Panc1 (cell line): ENCODE measurements at places on chromosomes 7 and 10. TPM values are rescaled to one million over a fixed set of nuclear protein-coding genes. Genes with fewer than 3 reads are reported as not detected.

PARD3 gene
- total RNA-seq, result 29.8 TPM

ZCWPW1 gene
- total RNA-seq, result 6.5 TPM

ZRANB1 gene
- total RNA-seq, result 23.2 TPM

DNA sequence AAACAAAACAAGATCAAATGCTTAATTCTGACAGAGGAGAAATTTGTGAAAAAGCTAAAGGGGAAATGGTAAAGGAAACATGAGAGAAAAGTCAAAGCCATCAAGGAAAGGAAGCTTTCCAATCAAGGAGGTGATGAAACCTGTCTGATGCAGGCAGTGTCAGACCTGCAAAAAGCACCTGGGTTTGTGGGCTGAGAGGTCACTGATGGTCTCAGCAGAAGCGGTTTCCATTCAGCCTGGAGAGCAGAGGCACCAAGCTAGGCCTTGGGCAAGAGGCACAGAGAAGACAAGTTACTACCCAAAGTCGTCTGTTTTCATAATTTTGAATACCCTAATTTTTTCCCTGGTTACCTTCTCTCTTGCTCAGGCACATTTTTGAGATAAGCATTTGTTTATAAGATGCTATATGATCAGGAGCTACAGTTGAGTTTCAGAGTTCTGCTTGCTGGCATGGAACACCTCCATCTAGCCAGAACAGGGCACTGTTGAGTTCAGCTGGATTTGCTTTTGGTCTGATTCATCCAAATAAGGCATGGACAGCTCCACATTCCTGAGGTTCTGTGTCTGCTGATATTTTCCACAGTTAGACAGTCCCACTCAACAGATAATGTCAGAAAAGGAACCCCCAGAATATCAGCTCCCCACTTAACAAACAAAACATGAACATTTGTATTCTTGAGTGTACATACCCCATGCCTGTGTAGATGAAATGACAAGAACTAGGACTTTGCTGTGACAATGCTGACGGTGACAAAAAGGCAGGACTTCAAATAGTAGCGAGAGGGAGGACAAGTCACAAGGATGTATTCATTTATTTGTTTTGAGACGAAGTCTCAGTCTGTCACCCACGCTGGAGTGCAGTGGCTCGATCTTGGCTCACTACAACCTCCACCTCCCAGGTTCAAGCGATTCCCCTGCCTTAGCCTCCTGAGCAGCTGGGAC is 4.9 kb upstream of the PPIA start:
- DNase-seq, result no peak

GRCh38 chr7:76054123-76055120 is 6.5 kb downstream of the MDH2 start:
- DNase-seq, result no peak

DNA sequence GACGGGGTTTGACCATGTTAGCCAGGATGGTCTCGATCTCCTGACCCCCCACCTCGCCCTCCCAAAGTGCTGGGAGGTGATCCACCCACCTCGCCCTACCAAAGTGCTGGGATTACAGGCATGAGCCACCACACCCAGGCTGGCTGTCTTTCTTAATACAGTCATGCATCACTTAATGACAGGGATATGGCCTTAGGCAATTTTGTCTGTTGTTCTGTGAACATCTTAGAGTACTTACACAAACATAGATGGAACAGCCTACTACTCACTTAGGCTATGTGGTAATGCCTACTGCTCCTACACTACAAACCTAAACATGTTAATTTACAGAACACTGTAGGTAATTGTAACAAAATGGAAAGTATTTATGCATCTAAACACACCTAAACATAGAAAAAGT is 106.6 kb upstream of the KCNMA1 start:
- DNase-seq, result no peak

DNA sequence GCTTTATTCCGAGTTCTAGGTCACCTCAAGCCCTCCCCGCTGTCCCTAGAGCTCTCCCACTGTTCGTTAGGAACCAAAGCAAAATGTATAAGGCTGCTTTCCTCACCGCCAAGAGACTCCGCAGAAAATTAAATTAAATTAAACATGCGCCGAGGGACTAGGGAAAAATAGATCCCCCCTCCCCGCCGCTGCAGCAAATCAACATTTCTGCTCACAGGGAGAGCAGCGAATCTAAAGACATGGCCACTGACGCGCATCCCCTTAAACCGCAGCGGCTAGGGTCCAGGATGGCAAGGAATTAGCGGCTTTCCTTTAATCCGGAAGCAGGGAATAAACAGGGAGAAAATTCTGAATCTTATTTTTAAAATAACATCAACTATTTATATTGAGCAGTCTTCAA is 7.6 kb downstream of the SP8 start:
- no peak for DNase-seq

- no peak for DNase-seq
Measured at GRCh38 chr7:42143711-42144600, 93.1 kb downstream of the GLI3 start.

DNA sequence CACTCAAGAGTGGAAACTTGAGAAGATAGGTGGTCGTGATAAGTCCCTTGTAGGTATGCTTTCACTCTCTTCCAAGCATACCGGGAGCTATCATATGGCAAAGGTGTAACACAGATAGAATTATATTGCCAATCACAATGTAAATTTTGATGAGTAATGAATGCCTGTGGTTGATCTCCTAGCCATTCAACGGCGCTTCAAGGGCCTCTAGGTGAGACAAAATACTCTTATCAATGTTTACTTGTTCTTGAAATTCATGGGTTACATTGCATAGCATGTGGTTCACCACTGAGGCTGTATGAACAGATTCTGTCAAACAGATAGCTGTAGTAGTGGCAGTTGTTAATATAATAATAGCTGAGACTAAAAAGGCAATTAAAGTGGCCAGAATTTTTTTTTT is 82.4 kb downstream of the THSD7A start:
- no peak for DNase-seq

- no peak for DNase-seq
Measured at GRCh38 chr7:148878317-148878716, 5.8 kb downstream of the EZH2 start.

GRCh38 chr7:44965441-44965903 is 13.3 kb downstream of the MYO1G start:
- no peak for DNase-seq

- no peak for DNase-seq
Measured at GRCh38 chr7:7569081-7569527, 2.4 kb downstream of the MIOS start.

- DNase-seq, result no peak
Measured at GRCh38 chr10:110901954-110902819, 16.8 kb downstream of the BBIP1 start.

- DNase-seq, result no peak
Measured at GRCh38 chr7:80918399-80918798, 452 bp downstream of the SEMA3C start.

- DNase-seq, result no peak
Measured at GRCh38 chr7:16727736-16728135, 25.8 kb upstream of the TSPAN13 start.

GRCh38 chr10:100982916-100983830 is 4.1 kb downstream of the MRPL43 start:
- DNase-seq, result no peak

DNA sequence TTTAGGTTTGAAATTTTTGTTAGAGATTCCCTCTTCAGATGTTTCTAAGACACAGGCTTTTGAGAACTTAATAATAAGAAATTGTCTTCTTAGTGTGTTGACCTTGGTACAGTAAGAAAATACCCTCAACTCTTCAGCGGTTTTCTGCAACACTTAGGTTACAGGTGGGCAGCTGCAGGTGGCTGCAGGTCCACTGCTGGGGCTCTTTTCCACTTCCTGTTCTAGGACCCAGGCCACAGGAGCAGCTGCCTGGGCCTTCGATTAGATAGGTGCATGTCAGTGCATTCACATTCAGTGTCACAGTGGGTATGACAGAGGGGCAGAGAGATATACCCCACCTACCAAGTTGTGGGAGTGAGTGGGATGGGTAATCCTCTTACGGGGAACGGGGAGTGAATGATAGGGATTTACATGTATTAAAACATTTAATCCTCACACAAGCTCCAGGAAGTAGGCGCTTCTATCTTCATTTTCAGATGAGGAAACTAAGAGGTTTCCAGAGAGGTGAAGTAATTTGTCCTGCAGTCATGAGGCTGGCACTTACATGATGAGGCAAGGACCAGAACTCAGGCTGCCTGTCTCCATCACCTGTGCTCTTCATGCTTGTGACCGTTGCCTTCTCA is 20.2 kb upstream of the SUV39H2 start:
- DNase-seq, result no peak

DNA sequence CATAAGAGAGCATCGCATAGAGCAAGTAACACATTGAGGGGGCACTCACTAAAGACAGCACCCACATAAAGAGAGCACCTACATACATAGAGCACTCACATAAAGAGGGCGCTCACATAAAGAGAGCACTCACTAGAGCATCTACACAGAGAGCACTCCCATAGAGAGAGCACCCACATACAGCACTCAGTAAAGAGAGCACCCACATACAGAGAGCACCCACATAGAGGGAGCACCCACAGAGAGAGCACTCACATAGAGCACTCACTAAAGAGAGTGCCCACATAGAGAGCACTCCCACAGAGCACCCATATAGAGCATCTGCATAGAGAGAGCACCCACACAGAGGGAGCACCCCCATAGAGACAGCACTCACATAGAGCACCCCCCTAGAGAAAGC is 47.8 kb downstream of the INSIG1 start:
- DNase-seq, result no peak

DNA sequence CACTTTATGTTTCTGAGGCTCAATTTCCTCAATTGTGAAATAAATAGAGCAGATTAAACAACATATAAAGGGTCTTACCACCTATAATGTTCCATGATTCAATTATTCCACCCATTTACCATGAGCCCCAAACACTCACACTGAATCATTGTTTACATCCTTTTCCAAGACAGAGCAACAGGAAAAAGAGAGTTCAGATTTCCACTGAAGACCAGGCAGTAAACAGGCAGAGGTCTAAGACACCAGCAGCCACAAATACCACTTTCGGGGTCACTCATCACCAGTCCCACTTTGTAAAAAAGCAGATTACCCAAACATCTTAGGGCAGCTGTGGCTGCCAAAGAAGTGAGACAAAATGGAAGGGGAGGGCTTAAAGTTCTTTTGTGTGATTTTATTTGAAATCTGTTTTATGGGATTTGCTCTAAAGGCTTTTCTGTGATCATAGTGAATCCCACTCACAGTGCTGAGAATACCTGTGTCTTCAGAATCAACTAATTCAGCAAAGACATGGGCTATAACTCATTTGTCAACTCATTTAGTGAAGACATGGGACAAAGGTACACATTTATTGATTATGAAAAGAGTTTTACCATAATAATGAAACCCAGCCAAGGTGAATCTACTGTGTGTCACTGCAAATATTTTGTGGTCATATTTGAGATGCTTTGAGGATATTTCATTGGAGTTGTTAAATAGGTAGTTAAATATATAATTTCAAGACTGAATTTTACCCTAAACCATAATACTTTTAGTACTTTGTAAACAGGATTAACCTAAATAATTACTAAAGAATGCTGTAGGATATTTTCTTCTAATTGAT is 24.8 kb upstream of the DLD start:
- DNase-seq, result peak; percentile 38

DNA sequence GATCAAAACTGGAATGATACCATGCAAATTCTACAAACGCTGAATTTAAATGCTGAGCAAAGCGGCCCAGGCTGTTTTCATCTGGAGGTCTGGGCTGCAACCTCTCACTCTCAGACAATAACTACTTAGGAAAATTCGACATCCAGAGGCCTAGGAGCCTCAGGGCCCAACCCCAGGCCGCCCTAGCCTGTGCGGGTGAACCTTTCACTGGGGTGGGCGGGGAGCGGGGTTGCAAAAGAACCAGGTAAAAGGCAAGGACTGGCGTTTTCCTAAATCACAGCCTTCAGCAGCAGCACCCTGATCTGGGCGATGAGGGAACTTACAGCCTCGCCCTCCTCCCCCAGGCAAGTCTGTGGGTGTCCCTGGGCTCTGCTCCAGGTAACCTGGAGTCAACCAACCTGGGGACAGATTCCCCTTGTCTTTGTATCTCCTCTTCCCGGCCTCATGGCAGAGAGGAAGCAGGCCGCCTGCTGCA is 33.4 kb downstream of the CALML5 start:
- DNase-seq, result no peak

GRCh38 chr10:60384011-60384410 is 5.7 kb downstream of the ANK3 start:
- DNase-seq, result no peak

DNA sequence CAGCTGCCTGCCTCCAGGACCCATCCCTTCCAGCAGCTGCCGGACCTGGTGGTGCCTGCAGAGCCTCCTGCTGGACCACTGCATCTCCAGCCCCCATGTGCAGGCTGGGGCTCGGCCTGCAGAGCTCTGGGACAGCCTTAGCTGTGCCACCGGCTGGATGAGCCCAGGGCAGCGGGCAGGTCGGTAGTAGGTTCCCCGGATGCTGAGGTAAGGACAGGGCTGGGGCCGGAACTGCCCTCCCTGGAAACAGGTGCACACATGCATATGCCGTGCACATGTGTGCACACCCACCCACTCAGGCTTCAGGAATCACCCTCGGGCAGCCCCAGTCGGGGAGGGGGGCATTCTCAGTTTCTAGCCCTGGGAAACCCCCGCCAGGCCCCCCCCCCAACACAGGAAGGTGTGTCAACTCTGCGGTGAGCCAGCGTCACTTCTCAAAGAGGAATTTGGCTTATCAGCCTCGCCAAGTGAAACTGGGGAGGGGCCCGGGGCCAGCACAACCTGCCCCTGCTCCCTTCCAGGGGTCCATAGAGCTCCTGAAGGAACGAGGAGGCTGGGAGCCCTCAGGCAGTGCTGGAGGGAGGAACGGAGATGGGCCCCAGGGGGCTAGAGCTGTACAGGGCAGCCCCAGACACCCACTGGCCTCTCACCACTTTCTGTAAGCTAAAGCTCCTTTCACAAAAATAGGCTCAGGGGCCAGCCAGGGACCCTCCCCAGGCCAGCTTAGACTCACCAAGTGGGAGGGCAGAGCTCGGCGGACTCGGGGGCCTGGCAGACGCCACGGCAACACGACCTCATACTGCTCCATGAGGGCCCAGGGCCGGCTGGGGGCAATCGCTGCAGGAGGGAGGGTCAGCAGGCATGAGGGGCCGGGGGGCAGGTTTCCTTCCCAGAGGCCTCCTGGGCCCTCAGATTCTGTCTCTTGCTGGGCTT is 1.7 kb downstream of the ADAM8 start:
- DNase-seq, result no peak

- DNase-seq, result no peak
Measured at GRCh38 chr10:30873411-30873810, 158.3 kb downstream of the ZNF438 start.

GRCh38 chr7:156988343-156989185 is 21.9 kb downstream of the MNX1 start:
- DNase-seq, result no peak

- DNase-seq, result peak; percentile 15
Measured at GRCh38 chr10:12405342-12406320, 56.3 kb downstream of the CAMK1D start.
